ENCODE measurements at places on chromosomes 1 and 21.

GRCh38 chr1:30462826-30463425 lies 260.5 kb downstream of the MATN1 start:
- DNase-seq: no peak

DNA sequence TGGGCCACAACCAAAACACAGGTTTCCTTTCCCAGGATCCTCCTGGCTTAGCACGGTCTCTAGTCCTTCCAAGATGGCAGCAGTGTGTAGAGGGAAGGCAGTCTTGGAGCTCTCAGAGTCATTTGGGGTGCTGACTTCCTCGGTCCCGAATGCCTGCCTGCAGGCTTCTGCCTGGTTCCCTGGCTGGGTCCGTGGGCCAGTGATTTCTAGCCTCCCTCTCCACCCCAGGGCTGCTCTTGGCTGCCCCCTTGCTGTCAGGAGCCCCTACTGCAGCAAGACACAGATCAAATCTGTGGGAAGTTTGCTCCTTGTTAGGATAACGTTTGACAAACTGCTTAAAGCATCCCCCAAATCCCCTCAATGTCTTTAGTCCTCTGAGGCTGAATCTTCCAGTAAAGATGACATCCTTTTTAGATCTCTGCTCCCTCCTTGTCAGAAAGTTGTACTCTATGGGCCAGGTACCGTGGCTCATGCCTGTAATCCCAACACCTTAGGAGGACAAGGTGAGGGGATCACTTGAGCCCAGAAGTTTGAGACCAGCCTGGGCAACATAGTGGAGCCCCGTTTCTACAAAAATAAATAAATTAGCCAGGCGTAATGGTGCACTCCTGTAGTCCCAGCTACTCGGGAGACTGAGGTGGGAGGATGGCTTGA lies 272.5 kb downstream of the RRAGC start:
- DNase-seq: peak; percentile 12

GRCh38 chr1:46401964-46402626 lies 8.0 kb downstream of the FAAH start:
- DNase-seq: no peak

DNA sequence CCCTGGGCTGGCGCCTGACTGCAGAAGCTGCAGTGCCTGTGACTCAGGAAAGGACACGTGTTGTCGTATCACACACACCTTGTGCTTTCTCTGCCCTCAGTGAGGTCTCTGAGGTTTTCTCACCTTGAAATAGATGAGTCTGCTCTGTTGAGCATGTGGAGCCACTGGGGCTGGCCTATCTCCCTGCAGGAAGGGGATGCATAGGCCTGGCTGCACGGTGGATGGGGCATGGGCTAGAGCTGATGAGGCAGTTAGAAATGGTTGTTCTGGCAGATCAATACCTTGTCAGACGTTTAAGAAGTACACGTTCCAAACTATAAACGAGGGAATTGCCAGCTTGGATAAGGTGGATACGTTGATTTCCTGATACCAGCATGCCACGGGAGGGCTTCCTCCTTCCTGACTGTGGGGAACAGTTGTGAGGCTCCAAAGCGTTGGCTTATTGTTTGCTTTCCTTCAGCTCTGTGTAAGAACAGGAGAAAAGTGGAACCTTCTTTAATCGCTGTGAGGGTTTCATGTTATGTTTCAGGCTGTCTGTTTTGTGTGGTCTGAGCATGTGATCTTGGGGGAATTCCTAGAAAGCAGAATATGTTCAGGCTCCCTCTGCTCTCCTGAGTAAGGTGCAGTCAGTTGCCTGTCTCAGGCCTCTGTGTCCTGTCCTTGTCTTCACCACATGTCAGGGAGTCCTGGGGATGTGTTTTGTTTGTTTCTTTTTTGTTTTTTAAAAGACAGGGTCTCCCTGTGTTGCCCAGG lies 44.8 kb downstream of the PCNT start:
- no peak for DNase-seq

- no peak for DNase-seq
Measured at GRCh38 chr1:26743426-26744059, 44.2 kb upstream of the PIGV start.

Measured in hematopoietic multipotent progenitor cell treated with erythropoietin and hydrocortisone succinate and interleukin-3 and kit ligand, for 17 days (in vitro differentiated cells).